Placental pericyte (primary cell): ENCODE measurements at places on chromosomes 4 and X. TPM values are rescaled to one million over a fixed set of nuclear protein-coding genes. Genes with fewer than 3 reads are reported as not detected.

MAGED2 gene
- total RNA-seq, result 160 and 219 TPM in 2 replicates

RNF175 gene
- total RNA-seq, result not detected in 2 replicates

CXCL1 gene
- total RNA-seq, result 128 and 355 TPM in 2 replicates

PHOX2B gene
- not detected in 2 replicates for total RNA-seq

ASB12 gene
- not detected in 2 replicates for total RNA-seq

ASMT gene
- 0.22 and 0.57 TPM in 2 replicates for total RNA-seq
